Keratinocyte (primary cell): ENCODE measurements at places on chromosomes 1 and 21.

- DNase-seq: no peak
Observed at GRCh38 chr1:221344693-221345092, 397.2 kb downstream of the DUSP10 start.

DNA sequence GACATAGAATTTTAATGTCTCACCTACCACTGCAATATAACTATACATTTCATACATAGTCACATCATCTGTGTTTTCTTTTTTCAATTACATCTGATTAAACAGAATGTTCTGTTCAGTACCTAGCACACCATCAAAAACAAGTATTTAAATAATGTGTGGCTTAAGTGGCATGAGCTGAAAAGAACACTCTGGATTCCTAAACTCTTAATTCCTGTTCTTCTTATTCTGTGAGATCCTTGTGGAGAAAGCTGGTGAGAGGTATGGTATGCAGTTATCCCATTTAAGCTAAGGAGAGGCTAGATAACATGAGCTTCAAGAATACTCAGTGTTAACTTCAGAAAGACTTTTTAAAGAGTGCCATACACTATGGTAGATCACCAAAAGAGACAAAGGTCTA lies 5.5 kb downstream of the TP53BP2 start:
- DNase-seq: no peak

DNA sequence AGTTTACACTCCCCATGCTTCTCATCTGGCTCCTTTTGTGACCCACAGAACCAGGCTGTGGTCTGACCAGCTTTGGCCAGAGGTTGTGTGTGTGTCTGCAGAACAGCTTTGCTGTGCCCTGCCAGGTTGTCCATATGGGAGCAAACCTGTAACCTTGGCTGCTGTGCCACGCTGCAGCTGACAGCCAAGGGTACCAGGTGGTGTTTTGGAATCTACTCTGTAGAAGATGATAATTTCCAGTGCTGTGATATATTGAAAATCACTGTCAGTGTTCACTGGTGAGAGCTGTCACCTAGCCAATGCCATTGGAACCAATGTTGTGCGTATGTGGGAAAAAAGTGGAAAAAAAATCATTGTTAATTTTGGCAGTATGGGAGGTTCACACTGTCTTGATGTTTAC lies 18.2 kb downstream of the CENPF start:
- DNase-seq: no peak

DNA sequence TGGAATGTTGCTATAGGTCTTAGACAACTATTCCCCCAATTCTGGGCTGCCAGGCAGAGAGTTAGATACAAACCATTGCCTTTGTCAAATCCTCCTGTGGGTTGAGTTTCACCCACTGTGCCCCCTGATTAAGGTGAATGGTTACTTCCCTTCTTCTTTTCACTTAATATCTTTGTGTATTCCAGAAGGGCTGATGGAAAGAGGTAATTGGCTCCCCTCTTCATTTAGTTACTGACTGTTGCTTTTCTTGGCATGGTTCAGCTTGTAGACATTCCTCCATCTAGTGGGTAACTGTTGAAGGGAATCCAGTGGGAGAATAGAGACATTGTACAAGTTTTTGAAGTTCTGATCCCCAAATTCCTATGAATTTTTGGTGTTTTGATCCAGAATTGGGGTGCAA lies 43.8 kb upstream of the MACF1 start:
- DNase-seq: no peak

DNA sequence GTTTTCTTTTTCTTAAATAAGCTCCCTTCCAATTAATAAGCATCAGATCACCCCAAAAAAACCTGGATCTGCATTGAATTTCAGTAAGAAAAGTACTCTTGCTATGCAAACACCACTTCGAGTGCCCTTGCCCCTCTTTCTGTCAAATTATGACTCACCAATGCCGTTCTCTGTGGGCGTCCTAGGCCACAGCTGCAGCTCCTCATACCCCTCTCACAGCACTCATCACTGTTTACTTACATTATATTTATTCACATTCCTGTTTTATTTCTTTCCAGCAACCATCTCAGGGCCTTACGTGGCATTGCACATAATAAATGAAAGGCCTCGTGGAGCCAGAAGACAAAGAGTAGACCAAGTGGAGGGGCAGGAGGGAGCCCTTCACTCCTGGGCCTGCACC lies 99.1 kb upstream of the CTTNBP2NL start:
- no peak for DNase-seq

DNA sequence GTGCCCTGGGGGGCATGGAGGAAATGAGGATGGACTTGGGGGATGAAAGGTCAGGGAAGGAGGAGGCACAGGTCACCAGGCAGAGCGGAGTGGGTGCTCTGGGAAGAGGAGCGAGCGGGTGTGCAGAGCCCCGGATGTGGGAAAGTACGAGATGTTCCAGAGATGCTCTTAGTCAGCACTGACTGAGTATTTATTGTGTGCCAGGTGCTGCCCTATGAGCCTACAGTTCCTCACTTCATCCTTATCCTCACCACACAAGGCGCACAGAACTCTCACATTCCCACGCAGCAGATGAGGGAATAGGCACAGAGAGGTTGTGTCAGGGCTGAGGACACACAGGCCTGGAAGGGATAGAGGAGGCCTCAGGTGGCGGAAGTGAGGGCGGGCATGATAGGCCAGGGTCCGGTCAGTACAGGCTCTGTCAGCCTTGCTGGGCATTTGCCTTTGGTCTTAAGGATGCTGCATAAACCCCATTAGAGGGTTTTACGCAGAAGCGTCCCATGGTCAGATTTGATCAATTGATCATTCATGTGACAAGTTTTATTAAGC lies 77.3 kb downstream of the ARHGEF10L start:
- no peak for DNase-seq

DNA sequence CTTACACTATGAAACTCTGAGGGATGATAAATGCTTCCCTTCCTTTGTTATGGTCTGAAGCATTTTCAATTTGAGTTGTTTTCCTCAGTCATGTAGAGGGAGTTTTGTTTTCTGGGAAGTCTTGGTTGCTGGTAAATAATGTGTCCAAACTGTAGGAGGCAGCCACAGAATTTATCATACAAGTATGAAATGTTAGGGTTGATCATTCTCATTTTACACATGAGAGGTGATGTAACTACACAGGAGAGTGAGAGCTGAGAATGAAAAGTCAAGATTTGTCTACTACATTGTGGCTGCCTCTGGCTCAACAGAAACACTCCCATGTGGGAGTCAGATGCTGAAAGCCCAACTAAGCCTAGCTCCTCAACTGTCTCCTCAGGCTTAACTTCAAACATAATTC lies 182.5 kb upstream of the SGIP1 start:
- no peak for DNase-seq

DNA sequence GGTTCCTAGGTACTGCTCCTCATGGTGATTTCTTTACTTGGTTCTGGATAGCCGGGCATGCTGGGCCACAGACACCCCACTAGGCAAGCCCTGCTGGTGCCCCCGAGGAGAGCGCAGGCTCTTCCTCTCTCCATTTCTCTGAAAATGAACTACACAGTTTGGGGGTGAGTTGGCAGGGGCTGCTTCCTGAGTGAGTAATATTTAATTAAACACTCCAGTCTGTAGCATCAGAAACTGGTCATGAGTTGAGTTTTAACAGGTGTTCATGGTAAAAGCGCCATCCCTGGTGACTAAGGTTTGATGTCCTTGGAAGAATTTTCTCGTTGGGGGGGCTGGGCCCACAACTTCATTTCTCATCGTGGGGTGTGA lies 1.7 kb downstream of the SPSB1 start:
- no peak for DNase-seq

DNA sequence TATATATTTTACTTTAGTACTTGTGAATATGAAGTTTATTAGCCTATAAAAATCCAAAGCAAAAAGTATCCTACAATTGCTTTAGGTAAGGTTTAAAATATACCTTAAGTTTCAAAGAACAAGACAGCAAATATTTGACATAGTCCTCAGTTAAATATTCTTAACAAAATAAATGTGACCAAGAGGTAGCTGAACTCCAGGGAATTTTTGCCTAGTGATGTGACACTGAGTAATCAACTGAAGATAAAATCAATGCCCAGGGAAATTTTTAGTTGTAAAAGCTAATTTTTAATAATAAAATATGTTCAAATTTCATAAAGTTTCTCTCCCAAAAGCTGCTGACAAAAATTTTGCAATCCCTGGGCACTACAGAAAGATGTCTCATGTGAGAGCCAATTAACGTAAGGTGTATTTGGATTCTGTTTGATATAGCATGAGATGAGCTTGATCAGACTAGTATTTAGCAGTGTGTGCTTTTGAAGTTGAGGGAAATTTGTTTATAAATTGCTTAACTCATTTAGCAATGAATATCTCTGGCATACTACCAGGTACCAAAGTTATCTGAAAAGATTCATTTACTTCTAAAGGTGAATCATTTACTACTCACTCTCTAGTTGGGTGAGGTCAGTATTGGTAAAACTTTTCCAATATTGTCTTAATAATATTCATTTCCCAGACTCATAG lies 80.2 kb upstream of the PALMD start:
- DNase-seq: peak; percentile 9

GRCh38 chr1:39917825-39918224 lies 16.1 kb upstream of the MYCL start:
- no peak for DNase-seq

DNA sequence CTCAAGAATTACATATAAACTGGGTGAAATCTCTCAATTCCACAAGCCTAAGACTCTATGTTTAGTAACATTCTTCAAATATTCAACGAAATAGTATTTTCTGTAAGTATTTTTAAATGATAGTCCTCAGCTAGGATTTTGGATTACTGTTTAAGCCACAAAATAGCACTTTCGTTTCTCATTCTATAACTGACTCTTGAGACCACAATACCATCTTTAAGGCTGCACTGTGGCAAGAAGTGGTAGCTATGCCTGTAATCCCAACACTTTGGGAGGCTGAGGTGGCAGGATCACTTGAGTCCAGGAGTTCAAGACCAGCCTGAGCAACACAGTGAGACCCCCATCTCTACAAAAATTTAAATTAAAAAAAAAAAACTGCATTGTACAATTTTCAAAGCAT lies 126.7 kb downstream of the CDC42BPA start:
- no peak for DNase-seq

DNA sequence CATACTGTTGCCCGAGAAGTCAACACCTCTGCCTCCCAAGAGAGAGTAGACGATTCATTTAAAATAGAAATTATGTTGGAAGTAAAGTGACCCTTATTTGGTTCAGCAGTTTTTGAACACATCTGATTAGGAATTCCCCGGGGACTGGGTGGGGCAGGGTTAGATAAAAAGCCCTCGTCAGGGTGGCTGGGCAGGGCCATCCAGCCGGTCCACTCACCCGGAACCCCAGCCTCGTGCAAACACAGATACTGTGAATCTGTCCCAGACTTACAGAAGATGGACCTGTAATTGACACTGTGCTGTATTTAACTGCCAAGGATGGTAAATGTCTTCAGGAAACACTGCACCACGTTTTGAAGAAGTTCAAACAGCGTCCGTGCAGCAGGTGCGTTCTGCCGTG lies 63.7 kb downstream of the PRDM16 start:
- DNase-seq: no peak

- no peak for DNase-seq
Observed at GRCh38 chr1:153354515-153355193, 3.0 kb upstream of the S100A9 start.

DNA sequence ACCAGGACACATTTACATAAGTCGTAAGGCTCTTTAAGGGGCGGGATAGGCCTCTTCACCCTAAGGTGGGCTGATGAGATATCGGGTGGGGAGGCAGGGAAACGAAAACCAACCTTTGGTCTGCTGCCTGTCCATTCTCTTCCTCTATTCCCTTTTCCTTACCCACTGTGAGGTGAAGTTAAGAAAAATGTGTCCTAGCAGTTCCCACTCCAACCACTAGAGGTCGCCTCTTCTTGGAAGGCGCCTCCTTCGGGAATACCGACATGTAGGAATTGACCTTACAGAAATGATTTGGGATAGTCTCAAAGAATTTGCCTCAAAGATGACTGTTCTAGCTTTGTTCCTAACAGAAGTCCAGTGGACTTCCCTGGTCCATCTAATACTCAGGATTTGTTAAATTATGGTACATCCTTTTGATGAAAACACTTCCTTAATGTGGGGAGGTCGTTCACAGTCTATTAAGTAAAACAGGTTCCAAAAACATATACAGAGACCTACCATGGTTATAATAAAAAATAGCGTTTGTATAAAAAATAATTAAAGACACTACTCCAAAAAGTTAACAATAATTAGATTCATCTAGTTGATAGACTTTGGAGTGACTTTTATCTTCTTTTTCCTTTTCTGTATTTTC lies 14.1 kb downstream of the AZIN2 start:
- DNase-seq: no peak

GRCh38 chr1:85884372-85885035 lies 176.3 kb upstream of the ZNHIT6 start:
- DNase-seq: no peak

- no peak for DNase-seq
Observed at GRCh38 chr1:4020449-4020848, 120.4 kb upstream of the C1orf174 start.

- DNase-seq: no peak
Observed at GRCh38 chr1:69952676-69953075, 252.7 kb downstream of the LRRC40 start.

DNA sequence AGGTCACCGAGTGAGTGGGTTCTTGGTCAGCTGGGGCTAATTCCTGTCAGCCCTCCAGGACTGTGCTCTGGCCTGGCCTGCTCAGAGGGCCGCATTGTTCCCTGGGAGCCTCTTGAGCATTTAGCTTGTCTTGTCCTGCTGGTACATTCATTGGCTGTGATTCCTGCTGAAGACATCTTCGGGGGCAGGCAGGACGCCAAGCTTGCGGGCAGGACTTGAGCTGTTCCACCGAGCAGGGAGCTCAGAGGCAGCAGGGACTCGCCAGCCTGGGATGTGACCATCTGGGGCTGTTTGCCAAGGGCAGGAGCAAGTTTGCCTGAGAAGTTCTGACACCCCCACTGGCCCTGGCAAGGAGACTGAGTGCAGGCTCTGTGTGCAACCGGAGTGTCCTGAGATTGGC lies 7.0 kb upstream of the SLC26A9 start:
- DNase-seq: peak; percentile 46

GRCh38 chr21:45222001-45222400 lies 65.7 kb downstream of the POFUT2 start:
- no peak for DNase-seq

DNA sequence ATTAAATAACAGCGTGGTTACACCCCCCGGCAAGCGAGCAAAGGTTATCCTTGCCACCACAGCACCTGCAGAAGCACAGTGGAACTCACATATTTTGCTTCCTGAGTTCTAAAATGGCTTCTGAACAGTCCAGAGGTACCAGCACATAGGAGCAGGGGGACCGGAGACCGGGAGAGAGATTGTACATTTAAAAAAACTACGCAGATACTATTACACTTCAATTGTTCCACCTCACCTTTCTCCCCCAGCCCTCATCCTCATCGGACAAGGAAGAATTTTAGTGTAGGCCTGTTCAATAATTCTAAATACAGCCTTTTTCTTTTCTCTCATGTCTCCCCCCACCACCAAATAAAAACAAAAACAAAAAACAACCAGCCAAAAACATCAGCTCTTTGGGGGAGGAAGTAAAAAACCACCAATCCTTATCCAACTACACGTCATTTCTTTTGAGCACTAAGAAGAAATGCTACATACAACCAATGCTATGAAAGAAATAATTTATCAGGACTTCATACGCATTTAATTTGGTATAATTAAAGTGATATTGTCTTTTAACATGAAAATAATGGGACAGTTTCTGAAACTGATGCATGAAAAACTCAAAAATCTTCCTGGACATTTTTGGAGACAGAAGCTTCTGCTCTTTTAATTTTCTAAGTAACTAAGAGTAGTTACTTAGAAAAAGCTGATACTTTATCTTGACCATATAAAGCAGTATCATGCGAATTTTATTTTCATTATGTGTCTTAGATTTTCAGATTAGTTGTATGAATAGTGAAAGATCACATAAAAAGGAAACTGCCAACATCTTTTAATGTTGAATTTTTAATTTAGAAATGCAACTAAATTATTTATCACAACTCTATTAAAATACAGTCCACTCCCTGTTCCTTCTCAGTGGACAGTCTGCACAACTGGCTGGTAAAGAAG lies 9.1 kb downstream of the CDKN2C start:
- DNase-seq: no peak
